Upper lobe of left lung (tissue), 6 donors: ENCODE measurements at places on chromosomes 11 and 22. TPM values are rescaled to one million over a fixed set of nuclear protein-coding genes. Genes with fewer than 3 reads are reported as not detected.
A peak's percentile ranks its signal among the peaks of the same experiment; 100 is the strongest.

KREMEN1 gene
- 8.4 TPM for total RNA-seq

HBB gene
- 512 TPM for total RNA-seq

DNA sequence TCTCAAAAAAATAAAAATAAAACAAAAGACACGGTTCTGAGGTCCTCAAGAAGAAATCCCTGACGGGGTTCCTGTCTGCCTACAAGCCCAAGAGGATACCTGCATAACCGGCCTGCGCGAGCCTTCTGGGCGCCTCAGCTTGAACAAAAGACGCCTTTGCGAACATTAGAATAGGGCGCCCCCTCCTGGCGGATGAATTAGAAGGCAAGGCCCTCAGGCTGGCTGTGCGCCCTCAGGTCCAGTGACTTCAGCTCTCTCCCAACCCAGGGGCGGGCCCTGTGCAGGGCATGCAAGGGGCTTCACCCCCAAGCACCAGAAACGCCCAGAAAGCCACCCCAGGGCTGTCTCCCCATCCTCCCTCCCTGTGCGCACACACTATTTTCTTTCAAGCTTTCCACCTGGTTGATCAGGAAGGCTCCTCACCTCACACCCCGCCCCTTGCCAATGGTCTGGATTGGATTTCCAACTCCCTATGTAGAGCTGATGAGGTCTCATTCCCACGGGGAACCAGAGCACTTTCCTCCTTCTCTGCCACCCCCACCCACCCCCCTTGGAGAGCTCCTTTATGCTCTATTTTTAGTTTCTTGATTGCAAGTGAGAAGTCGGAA lies 273.3 kb downstream of the BUD13 start:
- peak; percentile 54 for DNase-seq

GRCh38 chr11:2741377-2742131 lies 41.8 kb upstream of the KCNQ1OT1 start:
- DNase-seq = no peak
